Stimulated activated CD4-positive, alpha-beta T cell treated with anti-CD3 and anti-CD28 coated beads, Interleukin-2, amount 100 ng/mL, for 24 hours (primary cell): ENCODE measurements at places on chromosomes 5 and 9.

DNA sequence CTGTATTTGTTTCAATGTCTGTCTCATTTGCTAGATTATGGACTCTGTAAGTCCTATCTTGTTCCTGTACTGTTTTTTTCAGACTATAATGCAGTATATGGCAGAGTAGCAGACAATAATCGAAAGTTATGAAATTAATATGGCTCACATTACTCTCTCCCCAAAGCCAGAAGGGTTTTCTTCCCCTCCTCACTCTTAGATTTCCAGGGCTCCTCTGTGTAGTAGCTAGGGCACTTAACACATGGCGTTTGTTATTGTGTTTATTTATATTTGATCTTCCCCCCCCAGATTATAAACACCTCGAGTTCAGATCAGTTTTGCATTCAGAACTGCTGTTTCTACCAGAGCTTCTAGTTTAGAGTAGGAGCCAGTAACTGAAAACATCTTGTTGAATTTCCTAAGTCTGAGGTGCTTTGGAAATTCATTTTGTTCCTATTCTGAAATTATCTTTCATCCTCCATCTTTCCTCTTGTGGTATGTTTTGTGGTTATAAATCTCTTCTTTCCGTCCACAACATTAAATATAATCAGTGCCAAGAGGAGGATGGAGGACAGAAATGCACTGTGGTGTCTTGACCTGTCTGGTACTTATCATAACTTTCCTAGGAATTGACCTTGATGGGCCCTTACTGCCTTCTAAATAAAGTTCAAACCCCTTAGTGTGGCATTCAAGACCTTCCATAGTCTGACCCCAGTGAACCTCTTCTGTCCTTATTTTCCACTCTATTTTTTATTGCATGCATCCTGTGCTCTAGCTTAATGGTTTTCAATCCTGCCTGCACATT is 27.0 kb downstream of the TLE4 start:
- DNase-seq, result no peak

DNA sequence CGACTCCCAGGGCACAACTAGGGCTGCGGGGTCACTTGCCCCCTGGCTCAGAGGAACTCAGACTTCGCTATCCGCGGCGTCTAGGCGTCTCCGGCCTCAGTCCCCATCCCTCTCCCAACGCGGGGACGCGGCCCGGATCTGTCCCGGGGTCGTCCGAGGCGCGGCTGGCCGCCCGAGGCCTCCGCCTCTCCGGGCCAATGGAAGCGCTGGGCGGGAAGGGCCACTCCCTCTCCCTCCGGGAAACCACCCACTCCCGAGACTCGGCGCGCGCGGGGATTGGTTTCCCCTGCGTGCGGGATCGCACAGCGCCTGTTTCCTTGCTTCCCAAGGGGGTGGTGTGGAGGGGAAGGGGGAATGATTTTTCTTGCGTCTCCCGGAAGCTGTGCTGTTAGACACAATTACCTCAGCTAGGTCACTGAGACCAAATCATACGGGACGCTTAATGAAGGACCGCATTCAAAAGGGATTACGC is 38.3 kb downstream of the NR2F1 start:
- DNase-seq, result no peak

DNA sequence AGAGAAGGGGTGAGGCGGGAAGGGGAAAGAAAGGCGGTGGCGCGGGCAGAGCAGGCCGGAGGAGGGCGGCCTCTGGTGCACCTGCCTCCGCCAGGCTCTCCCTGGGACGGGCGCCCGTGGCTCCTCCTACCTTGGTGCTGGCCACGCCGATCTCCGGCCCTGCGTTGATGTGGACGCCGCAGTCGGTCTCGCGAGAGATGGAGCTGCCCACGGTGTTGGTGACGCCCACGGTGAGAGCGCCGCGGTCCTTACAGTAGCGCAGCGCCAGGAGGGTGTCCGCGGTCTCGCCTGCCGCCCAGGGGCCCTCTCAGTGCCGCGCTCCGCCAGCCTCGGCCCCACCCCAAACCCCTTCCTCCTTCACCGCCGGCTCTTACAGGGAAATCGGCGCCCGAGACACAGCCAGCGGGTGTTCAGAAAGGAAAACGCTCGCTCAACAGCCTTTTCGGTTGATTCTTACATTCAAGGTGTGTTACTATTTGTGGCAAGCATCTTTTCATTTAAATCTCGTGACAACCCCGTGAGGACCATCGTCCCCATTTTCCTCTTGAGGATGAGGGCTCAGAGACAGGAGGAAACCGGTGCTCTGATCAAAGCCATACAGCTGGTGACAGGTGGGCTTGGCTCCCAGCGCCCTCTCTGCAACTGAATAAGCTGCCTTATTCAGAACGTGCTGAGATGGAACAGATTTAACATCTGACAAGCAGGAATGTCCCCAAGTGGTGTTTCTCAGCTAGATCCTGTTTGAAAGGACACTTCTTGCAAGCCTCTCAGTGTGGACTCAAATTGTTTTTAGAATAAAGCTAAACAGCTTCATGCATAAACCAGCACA is 22.0 kb upstream of the MAPK9 start:
- peak; percentile 80 for DNase-seq

- DNase-seq, result no peak
Measured at GRCh38 chr9:35758475-35759050, 4.5 kb upstream of the MSMP start.

- DNase-seq, result no peak
Measured at GRCh38 chr5:158553962-158554336, 545.8 kb downstream of the EBF1 start.

DNA sequence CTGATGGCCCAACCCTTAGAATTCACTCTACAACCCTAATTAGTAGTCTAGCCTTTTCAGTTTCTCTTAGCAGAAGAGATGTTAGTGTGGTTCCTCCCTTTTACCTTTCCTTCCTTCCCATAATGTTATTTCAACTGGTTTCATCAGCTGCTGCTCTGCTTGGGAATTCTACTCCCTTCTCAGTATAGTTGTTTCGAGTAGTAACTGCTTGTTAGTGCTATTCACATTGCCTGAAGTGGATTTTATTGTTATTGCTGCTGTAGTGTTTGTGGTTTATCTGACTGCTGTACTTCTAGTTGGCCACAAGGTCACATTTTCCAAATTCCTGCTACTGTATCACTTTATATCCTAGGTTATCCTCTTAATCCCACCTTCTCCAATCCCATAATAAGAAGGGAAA is 29.7 kb downstream of the SMIM15 start:
- no peak for DNase-seq

DNA sequence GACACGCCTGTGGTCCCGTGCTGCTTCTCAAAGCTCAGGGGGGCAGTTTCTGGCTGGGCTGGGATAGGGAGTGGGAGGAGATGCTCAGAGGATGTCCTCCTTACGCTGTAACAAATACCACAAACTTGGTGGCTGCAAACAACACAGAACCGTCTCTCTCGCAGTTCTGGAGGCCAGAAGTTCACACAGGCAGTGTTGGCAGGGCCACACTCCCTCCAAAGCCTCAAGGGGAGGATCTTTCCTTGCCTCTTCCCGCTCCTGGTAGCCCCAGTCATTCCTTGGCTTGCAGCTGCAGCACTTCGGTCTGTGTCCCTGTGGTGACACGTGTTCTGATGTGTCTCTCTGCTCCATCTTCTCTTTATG is 10.4 kb upstream of the ORM1 start:
- DNase-seq, result no peak

DNA sequence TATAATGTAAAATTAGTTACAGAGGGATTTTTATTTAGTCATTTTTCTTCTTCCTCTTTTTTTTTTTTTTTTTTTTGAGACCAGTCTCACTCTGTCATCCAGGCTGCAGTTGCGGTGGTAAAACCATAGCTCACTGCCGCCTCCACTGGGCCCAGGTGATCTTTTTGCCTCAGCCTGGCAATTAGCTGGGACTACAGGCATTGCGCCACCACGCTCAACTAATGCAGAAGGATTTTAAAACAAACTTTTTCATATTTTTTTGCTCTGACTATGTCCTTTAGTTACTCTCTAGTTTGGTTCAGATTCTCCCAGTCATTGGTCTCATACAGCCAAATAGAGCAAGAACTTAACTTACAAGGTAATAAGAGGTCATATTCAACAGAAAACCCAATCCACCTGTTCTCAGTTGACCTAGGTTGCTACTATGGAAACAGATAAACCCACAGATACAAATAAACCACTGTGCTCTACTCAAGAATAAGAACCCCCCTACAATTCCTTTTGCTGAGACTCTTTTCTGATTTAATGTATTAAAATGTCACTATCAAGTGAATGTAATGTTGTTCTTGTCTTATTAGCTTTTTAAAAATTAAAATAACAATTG is 50.1 kb upstream of the TTC39B start:
- peak; percentile 38 for DNase-seq

- DNase-seq, result no peak
Measured at GRCh38 chr5:88875341-88876234, 7.4 kb downstream of the MEF2C start.

DNA sequence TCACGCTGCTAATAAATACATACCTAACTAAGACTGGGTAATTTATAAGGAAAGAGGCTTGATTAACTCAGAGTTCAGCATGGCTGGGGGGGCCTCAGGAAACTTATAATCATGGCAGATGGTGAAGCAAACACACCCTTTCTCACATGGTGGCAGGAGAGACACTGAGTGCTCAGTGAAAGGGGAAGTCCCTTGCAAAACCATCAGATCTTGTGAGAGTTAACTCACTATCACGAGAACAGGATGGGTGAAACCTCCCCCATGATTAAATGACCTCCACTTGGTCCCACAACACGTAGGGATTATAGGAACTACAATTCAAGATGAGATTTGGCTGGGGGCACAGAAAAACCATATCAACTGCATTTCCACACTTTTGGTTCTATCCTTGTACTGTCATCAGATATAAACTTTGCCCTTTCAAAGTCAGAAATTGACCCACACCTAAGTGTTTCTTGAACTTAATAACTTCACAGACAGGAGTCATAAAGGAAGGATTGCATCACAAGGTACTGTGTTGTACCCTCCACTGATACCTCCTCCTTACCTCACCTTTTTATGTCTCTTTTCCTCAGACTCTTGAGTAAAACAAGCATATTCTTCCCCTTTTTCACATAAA is 319.1 kb upstream of the PIK3R1 start:
- DNase-seq, result no peak

DNA sequence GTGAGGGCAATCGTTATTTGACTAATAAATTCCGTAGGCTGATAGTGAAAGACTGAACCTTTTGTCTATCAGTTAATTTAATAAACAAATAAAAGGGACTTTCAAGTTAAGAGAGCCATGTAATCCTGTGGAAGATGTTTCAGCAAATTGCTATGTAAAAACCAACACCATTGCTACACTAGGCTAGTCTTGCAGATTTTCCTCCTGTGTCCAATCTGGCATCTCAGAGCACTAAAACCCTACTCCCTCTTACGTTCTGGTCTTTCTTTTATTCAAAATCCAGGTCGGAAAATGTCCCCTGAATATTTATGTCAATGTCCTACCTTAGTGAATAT is 478.8 kb upstream of the TNC start:
- DNase-seq, result no peak

DNA sequence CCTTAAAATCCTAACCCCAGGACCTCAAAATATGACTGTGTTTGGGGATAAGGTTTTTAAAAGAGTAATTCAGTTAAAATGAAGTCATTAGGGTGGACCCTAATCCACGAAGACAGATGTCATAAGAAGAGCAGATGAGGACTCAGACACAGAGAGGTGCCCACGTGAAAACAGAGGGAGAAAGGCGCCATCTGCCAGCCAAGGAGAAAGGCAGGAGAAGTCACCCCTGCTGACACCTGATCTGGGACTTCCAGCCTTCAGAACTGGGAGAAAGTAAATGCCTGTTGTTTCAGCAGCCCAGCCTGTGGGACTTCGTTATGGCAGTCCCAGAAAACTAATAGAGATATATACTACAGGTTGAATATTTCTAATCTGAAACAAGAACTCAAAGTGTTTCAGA is 67.4 kb downstream of the ROR2 start:
- no peak for DNase-seq

GRCh38 chr9:72038408-72038807 is 22.0 kb downstream of the C9orf57 start:
- DNase-seq, result no peak

DNA sequence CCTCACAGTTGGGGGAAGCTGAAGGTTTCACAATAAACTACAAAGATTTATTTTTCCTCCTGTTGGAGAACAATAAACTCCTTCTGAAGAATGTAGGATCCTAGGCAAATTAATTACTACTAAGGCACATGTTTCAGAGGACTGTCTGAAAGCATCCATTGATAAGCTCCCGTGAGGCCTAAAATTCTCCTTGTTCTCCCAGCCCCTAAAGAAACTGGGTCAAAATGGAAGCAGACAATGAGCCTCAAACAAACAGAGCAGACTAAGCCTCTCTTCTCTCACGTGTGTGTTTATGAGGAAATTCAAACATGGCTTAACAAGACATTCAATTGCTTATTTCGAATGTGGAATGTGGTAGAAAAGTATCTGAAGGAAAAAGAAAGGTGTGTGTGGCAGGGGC is 249.0 kb downstream of the GLIS3 start:
- no peak for DNase-seq

DNA sequence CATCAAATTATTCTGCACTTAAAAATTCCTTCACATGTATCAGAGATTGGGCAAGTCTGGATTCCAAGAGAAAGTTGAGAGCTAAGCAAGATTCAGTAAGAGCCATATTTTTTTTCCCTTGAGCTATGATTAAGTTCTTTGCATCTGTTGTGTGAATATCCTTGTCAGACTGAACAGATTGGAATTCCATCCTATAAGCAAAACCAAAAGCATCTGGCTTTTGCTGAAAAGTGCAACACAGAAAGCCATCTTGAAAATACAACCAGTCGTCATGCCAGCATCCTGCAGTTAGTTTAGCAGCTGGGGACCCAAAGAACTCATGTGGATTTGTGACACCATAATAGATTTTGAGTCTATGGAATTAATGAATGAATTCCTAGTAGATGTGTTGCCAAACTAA is 316.9 kb downstream of the MTRR start:
- DNase-seq, result no peak

GRCh38 chr9:133873009-133873408 is 119.1 kb downstream of the VAV2 start:
- no peak for DNase-seq

GRCh38 chr5:167530548-167530947 is 760.9 kb upstream of the WWC1 start:
- no peak for DNase-seq

DNA sequence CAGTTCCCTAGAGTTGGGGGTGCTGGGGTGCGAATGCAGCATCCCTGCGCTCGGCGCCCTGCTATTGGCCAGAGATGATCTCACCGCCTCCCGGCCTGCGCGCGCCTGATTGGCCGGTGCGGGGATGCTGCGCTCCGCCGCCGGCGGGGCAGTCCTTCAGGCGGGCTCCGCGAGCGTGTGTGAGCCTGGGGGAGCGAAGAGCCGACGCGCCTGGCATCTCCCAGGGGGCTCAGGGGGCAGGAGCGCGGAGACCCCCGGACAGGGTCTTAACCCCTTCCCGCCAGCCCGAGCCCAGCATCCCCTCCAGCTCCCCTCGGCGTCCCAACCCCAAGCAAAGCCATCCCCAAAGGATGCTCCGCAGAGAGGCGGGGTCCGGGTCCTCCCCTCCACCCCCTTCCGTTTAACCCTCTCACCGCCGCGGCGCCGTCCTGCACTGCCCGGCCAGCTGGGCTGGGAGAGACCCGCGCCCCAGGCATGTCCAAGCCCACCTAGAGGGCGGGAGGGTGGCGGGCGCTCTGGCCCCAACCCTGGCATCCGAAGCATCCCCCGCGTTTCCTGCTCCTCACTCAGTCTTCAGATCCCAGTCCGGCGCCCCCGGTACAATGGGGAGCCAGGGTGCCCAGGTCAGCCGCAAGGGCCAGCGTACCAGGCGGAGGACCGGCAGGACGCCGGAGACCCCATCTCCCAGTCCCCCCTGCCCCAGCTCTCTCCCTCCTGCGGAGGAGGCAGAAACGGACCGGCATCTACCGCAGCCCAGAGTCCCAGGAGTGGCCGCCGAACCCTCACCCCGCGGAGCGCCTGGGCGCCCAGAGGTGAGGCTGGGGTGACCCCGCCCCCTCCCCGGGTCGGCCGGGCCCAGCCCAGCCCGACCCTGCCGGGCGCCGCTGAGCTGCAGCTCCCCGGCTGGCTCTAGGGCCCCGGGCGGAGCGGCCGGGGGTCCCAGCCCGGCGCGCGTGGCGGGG is 19.3 kb upstream of the TOR2A start:
- DNase-seq, result no peak
